ENCODE measurements at places on chromosomes 11 and 22.
A peak's percentile ranks its signal among the peaks of the same experiment; 100 is the strongest.

DNA sequence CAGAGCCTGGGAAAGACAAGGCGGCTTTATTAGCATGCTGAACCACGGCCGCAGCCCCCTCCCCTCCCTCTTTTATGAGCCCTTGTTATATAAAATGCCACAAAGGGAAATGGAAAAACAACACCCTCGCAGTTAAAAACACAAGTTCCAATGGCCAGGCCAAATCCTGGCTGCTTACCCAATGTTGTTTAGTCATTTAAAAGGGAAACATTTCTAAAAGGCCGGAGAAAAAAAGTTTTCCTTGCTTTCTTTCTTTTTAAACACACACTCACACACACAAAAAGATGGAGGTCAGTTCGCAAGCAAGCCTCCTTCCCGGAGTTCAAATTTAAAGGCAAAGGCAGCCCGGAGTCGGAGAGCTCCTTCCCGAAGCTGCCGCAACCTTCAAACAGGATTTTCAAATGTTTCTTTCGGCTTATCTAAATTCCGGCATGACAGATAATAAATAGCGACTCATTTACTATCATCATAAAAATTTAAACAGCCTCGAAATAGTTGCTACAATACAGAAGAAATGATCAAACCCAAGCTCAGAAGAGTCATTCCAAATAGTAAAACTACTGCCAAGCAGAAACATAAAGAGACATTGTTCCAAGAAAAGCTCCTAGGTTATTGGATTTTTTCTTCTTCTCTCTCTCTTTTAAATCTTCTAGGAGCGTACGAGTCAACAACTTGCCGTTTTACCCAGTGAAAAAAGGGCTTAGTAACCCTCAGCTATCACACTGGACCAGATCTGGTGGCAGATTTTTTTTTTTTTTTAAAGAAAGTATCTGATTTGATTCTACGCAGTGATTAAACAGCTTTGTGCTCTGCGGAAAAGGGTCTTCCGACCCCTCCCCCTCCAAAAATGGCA, 3.5 kb downstream of the PHF21B start:
- DNase-seq: no peak

DNA sequence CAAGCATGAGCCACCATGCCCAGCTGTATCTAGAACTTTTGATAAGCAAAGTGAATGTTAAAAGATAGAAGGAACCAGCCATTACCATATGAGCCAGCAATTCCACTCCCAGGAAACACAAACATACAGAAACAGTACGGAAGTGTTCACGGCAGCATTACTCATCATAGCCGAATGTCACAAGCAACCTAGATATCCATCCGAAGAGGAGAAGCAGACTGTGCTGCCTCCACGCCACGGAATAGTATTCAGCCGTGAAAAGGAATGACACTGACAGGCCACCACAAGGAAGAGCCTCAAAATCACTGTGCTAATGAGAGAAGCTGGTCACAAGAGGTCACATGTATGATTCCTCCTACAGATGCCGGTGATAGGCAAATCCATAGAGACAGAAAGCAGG, 17.6 kb upstream of the MGAT3 start:
- DNase-seq: peak; percentile 29

DNA sequence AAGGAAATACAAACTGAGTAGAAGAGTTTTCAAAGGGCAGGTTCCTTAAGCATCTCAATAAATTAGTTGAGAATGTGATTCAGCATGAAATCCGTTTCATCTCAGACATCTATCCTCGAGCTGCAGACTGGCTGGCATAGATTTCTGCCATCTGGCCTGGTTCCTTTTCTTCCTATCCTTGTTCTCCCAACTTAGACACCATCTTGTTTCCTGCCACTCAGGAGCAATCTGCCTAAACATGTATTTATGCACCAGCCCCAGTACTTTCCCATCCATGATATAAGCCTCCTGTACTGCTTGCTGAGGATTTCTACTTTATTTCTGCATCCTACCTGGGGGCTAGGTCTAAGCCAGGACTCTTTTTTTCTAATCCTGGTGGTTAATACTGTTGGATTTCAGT, 359.1 kb upstream of the C11orf87 start:
- DNase-seq: no peak

DNA sequence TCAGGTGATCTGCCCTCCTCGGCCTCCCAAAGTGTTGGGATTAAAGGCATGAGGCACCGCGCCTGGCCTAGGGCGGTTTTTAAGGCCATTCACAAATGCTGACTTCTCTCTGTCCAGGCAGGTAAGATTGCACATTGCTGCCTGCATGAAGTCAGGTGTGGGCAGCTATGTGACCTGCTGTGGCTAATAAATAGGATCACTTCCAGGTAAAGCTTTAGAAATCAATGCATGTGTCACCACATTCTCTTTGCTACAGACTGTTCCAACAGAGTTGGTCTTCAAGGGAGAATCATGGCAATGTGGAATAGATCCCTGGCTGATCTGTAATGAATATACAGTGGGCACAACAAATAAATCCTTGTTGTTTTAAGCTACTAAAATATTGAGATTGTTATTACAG, 260.3 kb upstream of the PITPNB start:
- DNase-seq: no peak

- DNase-seq: no peak
Measured at GRCh38 chr11:123362941-123363340, 67.1 kb upstream of the GRAMD1B start.

GRCh38 chr11:112697391-112698178, 263.6 kb upstream of the NCAM1 start:
- DNase-seq: no peak

- no peak for DNase-seq
Measured at GRCh38 chr11:45671246-45672171, 6.1 kb upstream of the CHST1 start.

All from HFFc6 (cell line).